ENCODE measurements at places on chromosomes 16 and 17.

DNA sequence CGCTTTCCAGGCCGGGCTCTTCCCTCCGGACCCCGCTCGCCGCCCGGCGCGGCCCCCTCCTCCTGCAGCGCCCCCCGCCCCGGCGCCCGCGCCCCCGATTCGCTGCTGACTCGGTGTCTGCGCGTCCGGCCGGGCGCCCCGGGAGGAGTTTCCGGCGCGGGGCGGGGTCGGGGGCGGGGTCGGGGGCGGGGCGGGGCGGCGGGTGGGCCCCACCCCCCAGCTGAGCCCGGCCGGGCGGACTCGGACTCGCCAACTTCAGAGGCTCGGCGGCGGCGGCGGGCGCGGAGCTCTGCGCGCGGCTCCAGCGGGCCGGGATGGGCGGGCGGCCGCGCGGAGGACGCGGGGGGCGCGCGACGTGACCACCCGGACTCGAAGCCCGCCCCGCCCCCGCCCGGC is at the start of gene METRNL:
Gene METRNL (plus strand): TSS at position 258 of the 396 bp plus-strand sequence. CDS start 207 bp downstream, outside the sequence.
- DNase-seq: peak; percentile 64

- no peak for DNase-seq
These were observed 2.8 kb upstream of the MATCAP1 start for GRCh38 chr16:67186550-67186950.

DNA sequence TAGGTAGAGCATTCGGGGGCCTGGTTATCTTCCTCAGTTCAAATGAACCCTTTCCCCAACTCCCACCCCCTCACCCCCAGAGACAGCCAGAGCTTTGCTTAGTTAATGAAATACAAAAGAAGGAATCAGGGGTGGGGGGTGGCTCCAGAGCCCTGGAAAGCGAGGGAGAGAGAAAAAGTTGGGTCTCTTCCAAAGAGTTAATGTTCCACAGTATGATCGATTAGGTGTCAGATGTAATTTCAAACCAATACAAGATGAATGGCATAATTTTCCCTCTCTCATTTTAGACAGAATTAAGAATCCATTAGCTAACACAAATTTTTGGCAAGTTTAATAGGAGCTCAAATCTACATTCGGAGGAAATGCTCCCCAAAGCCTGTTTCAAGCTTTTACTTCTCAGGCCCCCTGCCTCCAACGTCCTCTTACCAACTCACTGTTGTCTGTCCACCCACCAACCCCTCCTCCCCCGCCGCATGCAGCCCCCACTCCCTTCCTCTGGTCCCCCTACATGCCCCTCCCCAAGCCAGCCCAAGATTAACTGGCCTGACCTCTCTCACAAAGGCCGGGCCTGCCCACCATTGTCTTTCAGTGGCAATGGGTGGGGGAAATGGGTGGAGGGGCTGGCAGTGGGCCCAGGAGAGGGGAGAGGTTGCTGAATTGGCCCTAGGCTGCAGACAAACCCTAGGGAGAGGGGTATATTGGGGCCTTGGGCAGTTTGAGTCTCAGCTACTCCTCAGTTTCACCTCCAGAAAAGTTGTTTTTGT is 28.2 kb downstream of the NEUROD2 start:
- no peak for DNase-seq

GRCh38 chr17:19771971-19772630 is 24.0 kb upstream of the ALDH3A1 start:
- DNase-seq: no peak

DNA sequence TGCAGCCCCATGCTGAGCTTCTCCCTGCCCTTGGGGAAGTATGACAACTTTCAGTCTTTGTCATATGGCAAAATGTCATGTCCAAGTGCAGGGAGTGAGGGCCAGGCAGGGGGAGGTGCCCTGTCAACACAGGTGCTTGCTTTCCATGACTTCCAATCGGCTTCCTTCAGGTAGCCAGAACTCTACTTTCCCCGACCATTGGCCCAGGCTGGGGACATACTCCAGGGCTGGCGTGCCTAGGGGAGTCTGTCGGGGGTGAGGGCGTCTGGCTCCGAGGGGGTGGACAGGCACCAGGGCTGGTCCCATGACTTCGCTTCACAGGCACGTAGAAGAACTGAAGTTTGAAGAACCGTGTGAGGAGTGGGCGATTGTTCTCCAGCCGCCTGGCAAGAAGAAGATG is 19.8 kb upstream of the PIK3R6 start:
- no peak for DNase-seq

DNA sequence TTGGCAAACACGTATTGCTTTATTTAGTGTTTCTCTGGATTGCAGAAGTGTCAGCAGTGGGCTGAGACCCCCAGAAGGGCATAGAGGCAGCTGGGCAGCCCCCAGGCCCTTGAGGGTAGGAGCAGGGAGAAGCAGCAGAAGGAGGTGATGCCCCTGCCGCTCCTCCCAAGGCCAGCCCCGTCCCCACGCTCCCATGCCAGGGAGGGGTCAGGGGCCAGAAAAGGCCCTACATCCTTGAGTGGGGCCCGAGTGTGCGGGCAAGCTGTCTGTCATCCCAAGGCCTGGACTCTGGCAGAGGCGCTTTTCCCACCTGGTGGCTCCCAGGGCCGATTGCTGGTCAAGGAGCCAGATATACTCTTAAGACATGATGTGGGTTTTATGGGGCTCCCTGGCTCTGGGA is 8.2 kb upstream of the CRK start:
- no peak for DNase-seq

DNA sequence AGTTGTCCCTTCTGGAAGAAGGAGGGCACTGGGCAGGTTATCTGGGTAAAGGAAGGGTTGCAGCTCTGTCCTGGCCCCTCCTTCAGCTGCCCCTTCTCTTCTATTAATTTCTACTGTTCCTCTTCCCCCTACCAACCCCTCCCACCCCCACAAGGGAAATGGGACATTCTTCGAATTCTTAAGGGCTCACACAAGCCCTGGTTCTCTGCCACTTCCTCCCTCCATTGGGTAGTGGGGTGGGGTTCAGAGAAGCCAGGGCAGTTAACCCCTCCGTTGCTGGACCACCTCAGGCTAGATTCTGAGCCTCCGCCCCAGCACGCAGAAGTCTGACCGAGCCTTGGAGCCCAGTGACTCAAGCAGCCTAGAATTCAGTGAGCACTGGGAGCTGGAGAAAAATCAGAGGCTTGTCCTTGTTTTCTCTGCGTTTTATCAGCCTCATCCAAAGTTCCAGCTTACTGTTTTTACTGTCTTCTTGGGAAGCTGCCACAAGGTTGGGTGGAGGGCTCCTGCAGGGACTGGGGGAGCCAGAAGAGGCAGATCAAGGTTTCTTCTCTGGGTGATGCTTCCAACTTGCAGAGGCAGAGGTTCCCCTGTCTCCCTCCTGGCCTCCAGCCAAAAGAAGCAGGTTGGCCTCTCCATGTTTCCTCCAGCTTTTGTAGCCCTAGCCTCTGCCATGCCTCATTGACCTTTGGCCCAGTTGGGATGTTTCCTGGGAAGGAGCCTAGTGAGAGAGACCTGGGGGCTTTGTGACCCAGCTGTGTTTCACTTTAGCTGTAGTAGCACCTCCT is 10.2 kb downstream of the LASP1 start:
- DNase-seq: no peak

GRCh38 chr16:54080524-54081008 is 206.0 kb downstream of the IRX3 start:
- no peak for DNase-seq

GRCh38 chr16:86734543-86735460 is 156.5 kb downstream of the FOXL1 start:
- DNase-seq: no peak

DNA sequence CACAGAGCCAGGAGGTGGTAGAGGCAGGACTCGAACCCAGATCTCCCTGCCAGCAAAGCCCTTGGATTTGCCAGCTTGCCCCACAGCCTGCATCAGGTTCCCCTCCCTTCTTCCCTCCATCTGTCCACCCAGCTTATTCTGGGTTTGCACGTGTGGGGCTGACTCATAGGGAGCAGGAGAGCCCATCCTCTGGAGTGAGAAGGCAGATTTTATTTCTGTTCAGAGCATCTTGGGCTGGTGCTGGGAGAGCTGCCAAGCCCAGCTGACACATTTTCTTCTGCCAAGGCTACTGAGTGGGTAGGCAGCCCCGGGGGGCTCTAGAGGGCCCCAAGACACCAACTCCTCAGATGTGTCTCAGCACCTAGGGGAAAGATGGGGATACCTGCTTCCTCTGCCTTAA is 106.3 kb upstream of the CRHR1 start:
- DNase-seq: peak; percentile 48

DNA sequence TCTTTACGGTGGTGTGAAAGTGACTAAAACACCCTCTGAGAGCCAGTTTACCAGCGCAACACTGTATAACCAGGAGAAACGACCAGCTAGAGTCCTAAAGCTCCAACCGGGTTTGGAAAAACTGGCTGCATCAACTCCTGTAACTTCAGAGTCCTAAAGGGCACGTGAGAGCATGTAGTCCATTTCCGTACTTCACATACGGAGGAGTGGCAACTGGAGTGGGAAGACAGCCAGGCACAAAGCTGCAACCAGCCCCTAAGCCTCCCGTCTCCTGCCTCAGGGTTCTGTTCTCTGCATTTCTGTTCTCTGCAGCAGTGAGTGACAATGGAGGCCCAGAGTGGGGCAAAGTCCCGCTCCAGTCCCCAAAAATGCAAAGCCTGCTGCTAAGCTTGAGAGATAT is 19.2 kb downstream of the TEKT1 start:
- DNase-seq: no peak

GRCh38 chr16:625117-625976 is 5.4 kb upstream of the WFIKKN1 start:
- no peak for DNase-seq

DNA sequence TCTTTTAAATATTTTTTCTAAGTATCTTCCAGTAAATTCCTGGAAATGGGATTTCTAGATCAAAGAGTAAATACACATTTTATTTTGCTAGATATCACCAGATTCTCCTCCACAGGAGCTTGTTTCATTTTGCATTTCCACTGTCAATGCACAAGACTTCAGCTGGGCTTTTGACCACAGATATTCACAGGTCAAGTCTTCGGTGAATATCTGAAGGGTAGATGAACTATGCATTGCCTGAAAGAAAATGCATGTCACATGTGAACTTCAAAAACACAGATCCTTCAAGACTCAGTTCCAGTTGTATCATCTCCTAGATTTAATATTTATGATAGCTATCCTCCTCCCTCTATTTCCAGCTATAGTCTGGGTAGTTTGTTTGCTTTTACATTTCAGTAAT is 963.6 kb upstream of the GOT2 start:
- no peak for DNase-seq

- DNase-seq: no peak
These were observed 2.7 kb downstream of the UTP18 start for GRCh38 chr17:51263006-51263405.

DNA sequence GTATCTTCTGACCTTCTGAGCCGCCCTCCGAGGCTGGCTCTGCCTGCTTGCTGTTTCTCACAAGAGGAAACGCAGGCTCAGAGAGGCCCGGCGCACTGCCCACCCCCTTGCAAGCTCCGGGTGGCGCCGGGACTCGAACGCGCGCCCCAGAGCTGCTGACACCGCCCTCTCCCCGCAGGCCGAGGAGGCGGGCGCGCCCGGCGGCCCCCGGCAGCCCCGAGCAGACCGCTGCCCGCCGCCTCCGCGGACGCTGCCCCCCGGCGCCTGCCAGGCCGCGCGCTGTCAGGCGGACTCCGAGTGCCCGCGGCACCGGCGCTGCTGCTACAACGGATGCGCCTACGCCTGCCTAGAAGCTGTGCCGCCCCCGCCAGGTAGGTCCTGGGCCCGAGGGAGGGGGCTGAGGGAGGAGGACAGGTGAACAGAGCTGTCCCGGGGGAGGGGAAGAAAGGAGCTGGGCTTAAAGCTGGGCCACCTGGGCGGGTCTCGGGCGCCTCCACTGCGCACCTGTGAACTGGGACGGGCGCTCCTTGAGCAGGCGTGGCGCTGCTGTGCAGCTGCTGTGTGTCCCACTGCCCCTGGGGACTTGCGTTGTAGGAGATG is 18.2 kb downstream of the WFDC1 start:
- DNase-seq: no peak

- no peak for DNase-seq
These were observed 195.2 kb upstream of the KIF2B start for GRCh38 chr17:53627511-53627910.

DNA sequence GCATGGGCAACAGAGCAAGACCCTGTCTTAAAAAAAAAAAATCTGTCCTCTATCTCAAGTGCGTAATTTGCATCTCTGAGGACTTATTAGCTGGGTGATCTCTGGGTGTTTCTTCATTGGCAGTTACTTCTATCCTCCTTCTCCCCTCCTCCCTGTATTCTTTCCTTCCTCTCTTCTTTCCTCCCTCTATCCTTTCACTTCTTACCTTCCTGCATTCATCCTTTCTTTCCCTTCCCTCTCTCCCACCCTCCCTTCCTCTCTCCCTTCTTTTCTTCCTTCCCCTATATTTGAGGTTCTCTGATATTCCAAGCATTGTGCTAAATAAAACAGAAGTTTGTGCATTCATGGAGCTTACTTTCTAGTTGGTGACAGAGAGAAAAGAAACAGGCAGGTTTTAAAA is 10.7 kb downstream of the MFSD11 start:
- no peak for DNase-seq

GRCh38 chr16:57562669-57563486 is 20.4 kb downstream of the ADGRG5 start:
- DNase-seq: no peak

DNA sequence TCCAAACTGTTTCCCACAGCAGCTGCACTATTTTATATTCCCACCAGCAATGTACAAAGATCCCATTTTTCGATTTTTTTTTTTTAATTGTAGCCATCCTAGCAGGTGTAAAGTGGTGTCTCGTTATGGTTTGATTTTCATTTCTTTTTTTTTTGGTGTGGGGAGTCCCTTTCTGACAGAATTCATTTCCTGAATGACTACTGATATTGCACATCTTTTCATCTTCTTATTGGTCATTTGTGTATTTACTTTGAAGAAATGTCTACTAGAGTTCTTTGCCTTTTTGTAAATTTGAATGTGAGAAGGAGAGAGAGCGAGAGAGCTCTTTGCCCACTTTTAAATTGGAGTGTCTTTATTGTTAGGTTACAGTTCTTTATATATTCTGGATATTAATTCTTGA is 14.0 kb downstream of the CYB5B start:
- DNase-seq: no peak

DNA sequence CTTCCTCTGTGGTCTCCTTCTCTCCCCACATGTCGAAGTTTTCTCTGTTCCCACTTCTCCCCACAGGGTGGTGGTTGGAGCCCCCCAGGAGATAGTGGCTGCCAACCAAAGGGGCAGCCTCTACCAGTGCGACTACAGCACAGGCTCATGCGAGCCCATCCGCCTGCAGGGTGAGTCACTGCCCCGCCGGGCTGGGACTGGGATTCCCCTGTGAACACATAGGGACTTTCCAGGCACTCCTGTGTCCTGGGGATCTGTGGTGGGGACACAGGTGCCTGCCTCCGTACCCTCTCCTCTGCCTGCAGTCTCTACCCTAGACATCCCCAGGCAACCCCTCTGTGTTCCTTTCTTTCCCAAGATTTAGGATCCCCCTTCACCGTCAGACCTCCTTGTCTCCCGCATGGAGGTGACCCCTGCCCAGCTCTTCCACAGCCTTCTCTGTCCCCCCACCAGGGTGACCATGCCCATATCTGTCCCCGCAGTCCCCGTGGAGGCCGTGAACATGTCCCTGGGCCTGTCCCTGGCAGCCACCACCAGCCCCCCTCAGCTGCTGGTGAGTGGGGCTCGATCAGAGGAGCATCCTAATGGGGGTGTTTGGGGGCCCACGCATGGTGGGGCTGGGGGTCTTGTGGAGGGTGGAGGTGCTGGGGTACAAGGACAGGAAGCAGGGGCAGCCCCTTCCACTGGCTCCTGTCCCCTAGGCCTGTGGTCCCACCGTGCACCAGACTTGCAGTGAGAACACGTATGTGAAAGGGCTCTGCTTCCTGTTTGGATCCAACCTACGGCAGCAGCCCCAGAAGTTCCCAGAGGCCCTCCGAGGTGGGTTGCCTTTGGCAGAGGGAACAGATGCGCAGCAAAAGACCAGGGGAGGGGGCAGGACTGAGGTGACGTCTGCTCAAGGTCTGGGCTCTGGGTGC is 5.8 kb downstream of the ITGAM start:
- no peak for DNase-seq

All from posterior cingulate gyrus (tissue), 11 donors.